ENCODE measurements at places on chromosomes 12 and 14. TPM values are rescaled to one million over a fixed set of nuclear protein-coding genes. Genes with fewer than 3 reads are reported as not detected.

The HIGD1C gene
- total RNA-seq, result not detected

- no peak for DNase-seq
Observed at GRCh38 chr12:27261866-27262265, 17.8 kb downstream of the STK38L start.

The BICDL1 gene
- 0.88 TPM for total RNA-seq

- DNase-seq, result peak; percentile 23
Observed at GRCh38 chr14:29274890-29275596, 508.5 kb downstream of the FOXG1 start.

The GPR84 gene
- not detected for total RNA-seq
